ENCODE measurements at places on chromosomes 12 and 14.

DNA sequence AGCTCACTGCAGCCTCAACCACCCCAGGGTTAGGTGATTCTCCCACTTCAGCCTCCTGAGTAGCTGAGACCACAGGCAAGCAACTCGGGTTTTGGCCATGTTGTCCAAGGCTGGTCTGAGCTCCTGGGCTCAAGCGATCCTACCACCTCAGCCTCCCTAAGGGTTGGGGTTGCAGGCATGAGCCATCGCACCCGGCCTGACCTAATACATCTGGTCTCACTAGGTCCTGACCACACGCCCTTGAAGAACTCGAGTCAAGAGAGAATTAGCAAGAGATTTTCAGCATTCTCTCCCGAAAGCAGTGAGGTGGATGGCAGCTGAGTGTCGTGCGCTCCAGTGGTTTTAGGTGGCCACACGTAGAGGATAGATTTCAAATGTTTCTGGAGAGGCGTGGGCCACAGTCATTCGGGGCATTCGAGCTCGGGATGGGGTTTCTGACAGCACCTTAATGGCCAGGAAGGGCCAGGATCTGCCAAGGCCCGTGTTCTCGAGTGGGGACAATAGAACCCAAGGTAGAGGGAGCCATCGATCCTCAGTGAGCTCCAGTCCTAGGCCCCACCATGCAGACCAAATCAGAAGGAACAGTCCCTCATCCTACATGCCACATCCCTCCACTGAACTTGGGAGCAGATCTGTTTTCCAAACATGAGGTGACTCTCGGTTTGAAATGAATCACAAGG is 193.1 kb downstream of the ALG10 start:
- no peak for DNase-seq

DNA sequence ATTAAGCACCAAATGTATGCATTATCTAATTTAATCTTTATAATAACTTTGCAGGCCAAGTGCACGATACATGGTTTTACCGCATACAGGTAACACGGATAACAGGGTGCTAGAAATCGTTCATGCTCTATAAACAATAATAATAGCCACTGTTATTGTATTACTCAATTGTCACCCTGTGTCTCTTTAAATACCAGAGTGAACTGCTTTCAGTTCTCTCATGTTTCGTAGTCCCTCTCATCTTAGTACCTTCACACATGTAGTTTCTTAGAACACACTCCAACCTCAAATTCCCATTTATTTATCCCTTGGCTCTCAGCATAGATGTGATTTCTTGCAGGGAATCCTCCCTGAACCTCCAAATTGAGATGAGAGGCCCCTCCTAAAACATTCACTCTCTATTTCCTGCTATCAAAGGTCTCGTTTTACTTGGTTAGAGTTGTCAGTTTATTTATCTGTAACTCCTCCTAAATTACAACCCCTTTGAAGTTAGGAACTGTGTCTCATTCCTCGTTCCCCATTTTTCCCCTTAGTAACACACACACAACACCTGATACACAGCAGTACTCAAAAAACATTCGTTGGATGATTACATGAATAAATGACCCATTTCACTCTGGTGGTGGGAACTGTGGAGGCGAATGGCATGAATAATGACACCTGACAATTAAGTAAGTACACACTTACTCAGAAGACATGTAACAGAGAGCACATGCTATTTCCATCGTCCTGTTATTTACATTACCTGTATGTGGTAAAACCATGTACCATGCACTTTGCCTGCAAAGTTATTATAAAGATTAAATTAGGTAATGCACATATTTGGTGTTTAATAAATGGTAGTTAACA is 134.6 kb downstream of the BTG1 start:
- no peak for DNase-seq

GRCh38 chr12:120229071-120229486 is 28.2 kb upstream of the RPLP0 start:
- no peak for DNase-seq

GRCh38 chr12:52691076-52691840 is 11.1 kb upstream of the KRT1 start:
- peak; percentile 22 for DNase-seq

GRCh38 chr14:68404652-68405183 is 388.1 kb downstream of the ZFP36L1 start:
- no peak for DNase-seq

DNA sequence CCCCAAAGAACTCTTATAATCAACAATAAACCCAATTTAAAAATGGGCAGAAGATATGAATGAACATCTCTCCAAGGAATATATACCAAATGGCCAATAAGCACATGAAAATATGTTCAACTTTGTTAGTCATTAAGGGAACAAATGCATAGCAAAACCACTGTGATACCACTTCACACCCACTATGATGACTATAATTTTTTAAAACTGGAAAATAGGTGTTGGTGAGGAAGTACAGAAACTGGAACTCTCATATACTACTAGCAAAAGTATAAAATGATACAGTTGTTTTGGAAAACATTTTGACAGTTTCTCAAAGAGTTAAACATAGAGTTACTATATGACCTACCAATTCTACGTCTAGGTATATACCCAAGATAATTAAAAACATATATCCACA is 9.4 kb upstream of the HEATR5A start:
- no peak for DNase-seq

GRCh38 chr14:68512088-68512487 is 280.8 kb downstream of the ZFP36L1 start:
- DNase-seq: no peak

DNA sequence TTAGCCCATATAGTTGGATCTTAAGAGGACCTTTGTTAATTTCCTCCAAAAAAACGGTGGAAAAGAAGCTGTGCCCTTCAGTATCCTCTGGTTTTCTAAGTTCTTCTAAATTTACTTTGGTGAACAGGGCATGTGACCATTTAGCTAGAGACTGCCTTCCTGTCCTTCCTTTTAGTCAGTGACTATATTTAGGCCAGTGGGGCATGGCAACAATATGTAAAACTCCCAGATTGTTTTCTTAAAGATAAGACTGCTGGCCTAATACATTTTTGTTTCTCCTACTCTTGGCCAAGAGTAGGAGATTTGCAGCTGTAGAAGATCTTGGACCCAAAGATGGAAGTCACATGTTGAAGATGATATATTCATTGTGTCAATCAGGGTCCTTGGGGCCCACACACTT is 325.1 kb upstream of the DCN start:
- no peak for DNase-seq

GRCh38 chr14:39784461-39784860 is 352.2 kb upstream of the FBXO33 start:
- no peak for DNase-seq

DNA sequence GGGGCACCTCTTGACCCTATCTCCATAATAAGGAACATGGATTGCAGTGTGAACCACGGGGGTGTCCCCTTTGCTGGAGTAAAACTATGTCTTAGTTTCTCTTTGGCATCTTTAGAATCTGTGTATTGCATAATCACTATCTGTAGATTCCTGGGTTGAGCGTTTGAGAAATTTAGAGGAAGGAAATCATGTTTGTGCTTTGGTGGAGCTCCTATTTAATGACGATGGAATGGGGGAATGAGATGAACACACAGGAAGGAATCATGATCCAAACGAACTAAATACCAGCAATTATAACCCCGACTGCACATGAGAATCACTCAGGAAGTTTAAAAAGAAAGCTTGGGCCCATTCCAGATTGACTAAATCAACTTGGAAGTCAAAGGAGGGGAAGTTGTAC is 1.3 kb upstream of the MYG1 start:
- DNase-seq: no peak

GRCh38 chr14:67650694-67651093 is 23.7 kb downstream of the VTI1B start:
- no peak for DNase-seq

- DNase-seq: no peak
These were observed 12.8 kb downstream of the SH2B3 start for GRCh38 chr12:111418594-111418880.

GRCh38 chr12:108804271-108804953 is 53.0 kb downstream of the SSH1 start:
- no peak for DNase-seq

DNA sequence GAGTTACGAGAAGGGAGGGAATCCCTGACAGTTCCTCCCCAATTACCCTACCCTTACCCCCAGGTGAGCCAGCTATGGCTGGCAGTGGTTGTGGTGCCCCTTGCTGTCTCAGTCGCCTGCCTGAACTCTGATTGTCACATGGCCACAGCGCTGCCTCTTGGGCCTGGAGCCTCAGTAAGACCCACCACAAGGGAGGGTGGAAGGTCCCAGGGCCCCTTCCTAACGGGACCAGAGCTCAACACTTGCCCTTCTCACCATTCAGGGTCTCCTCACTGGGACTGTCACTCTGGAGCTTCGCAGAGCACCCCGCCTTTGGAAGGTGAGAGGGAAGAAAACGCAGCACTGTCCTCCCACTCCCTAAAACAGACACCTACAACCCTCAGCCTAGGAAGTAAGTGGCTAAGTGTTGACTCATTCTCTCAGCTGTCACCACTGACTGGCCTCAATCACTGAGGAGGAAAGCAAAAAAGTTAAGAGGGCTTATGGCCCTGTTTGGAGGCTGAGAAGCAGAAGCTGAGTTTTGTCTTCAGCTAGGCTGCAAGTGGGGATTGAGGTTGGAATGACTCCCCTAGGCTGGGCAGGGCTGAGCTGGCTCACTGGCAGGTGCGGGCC is 1.0 kb downstream of the TMEM253 start:
- DNase-seq: no peak

GRCh38 chr12:76030341-76031080 is 1.1 kb downstream of the PHLDA1 start:
- peak; percentile 57 for DNase-seq

DNA sequence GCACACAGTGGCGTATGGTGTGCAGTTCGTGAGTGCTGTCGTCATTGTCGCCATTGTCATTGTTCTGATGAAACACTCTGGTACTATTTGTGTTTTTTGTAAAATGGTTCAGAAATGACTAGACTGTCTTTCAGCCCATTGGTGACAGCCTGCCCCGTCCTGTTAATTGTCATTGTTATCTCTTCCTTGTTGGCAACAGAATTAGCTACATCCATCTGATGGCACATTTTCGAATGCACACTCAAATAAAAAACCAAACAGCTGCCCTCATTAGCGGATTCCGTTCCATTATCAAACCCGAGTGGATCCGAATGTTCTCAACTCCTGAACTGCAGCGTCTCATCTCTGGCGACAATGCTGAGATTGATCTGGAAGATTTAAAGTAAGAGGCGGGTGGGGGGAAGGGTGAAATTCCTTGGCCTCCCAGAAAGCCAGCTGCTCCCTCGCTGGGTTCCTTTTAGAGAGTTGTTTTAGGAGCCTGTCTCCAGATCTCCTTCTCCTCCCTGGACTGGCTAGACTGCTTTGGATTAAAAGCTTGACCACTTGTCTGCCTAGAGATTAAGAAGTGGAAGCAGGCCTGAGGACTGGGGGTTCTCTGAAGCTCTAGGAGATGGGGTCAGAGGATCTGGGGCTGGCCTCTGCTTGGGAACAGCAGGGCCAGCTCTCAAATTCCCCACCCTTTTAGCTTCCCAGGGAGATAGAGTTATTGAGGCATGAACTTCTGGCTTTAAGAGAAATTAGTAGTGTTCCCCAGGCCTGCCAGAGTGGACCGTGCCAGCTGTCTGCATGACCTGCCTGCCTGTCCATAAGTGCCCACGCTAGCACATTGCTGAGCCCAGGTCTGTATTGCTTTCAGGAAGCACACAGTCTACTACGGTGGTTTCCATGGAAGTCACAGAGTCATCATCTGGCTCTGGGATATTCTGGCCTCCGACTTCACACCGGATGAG is 43.3 kb downstream of the MMAB start:
- DNase-seq: no peak

- no peak for DNase-seq
These were observed 29.1 kb upstream of the ULK1 start for GRCh38 chr12:131865180-131865875.

GRCh38 chr14:32329146-32329545 is at the start of gene AKAP6:
Gene AKAP6, plus strand, starts transcription at chr14:32329298. Its CDS starts 104,196 bp downstream, at chr14:32433494.
- no peak for DNase-seq

DNA sequence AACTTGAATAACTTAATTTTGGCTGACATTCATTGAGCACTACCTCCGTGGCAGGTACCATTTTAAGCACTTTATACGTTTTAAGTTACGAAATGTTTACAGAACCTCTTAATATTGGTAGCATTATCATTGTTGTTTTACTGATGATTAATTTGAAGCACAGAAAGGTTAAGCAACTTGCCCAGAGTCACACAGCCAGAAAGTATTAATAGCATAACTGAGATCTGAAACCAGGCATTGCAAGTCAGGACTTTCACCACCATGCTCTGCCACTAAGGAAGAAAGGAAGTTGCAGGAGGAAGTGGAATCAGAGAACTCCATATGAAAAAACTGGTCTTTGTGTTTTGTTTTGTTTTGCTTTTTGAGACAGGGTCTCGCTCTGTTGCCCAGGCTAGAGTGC is 28.2 kb upstream of the BCAT1 start:
- no peak for DNase-seq

GRCh38 chr12:52050116-52050757 is 1.0 kb upstream of the NR4A1 start:
- DNase-seq: peak; percentile 39

DNA sequence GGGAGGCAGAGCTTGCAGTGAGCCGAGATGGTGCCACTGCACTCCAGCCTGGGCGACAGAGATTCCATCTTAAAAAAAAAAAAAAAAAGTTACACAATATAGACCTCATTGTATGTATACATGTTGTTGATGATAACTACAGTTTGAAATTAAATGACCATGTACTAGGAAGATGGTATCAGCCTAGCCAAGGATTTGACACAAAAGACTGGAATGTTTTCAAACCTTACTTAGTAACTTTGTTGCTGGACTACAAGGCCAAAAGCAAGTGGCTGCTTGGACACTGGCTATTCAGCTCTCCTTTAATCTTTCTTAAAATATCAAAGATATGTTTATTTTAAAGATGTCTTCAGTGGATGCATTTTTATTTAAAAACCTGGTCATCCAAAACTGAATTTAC is 18.9 kb upstream of the NUDT4 start:
- DNase-seq: no peak

GRCh38 chr12:18250313-18250916 is 10.9 kb upstream of the PIK3C2G start:
- DNase-seq: peak; percentile 64

- peak; percentile 83 for DNase-seq
These were observed 53.5 kb downstream of the SLC38A6 start for GRCh38 chr14:61034416-61035120.

GRCh38 chr12:2165927-2166326 is 113.1 kb downstream of the CACNA1C start:
- no peak for DNase-seq

DNA sequence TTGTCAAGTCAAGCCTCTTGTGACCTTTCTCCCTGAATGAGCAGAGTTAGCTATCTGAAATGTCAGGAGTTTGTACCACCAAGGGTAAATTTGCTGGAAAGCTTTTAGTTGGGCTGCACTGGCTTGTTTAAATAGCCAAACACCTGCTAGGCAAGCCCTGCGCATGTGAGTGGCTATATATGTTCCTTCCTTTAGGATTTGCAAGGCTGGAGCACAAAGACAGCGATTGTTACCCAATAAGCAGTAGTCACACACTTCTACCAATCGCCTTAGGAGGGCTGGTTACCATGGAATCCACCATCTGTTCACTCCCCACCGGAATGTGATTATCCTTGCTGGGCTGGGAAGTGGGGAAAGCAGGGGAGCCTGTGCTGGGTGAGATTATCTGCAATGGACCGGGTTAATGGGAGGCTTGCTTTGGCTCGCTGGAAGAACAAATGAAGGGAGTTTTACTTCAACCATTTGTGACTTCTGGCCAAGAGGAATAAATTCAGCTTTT is 102.5 kb downstream of the FGD4 start:
- peak; percentile 82 for DNase-seq

Measured in RPMI8226 (cell line).